ENCODE measurements at places on chromosomes 11 and 22. TPM values are rescaled to one million over a fixed set of nuclear protein-coding genes. Genes with fewer than 3 reads are reported as not detected.

DNA sequence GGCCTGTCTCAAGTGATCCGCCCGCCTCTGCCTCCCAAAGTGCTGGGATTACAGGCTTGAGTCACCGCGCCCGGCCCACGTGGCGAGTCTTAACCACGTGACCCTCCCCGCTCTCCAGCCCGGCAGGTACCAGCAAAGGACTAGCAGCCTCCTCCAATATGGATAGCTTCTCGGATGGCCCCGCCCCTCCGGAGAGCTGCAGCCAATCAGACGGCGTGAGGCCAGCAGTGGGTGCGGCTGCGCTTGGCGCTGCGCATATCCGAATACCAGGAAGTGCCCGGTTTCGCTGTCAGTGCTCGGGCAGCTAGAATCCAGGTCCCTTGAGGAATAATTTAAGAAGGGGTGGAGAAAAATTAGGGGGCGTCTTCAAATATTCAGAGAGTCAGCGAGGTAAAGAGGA is 14.7 kb upstream of the PISD start:
- peak; percentile 83 for DNase-seq

The ACRV1 gene
- not detected for total RNA-seq

- DNase-seq: no peak
These were observed 40.1 kb downstream of the GLYAT start for GRCh38 chr11:58691675-58692074.

The BACE1 gene
- total RNA-seq: 0.39 TPM

GRCh38 chr22:19998232-19998951 is 18.2 kb downstream of the ARVCF start:
- no peak for DNase-seq
